ENCODE measurements at places on chromosomes 2 and 18. TPM values are rescaled to one million over a fixed set of nuclear protein-coding genes. Genes with fewer than 3 reads are reported as not detected.

- no peak for DNase-seq
These were observed 302.4 kb upstream of the SOX11 start for GRCh38 chr2:5389740-5390139.

The SLC30A3 gene
- 13.5 TPM for total RNA-seq

The TMEM247 gene
- total RNA-seq = not detected

The LTBP1 gene
- 40.5 TPM for total RNA-seq
